ENCODE measurements at places on chromosomes 3 and 15.
A peak's percentile ranks its signal among the peaks of the same experiment; 100 is the strongest.

DNA sequence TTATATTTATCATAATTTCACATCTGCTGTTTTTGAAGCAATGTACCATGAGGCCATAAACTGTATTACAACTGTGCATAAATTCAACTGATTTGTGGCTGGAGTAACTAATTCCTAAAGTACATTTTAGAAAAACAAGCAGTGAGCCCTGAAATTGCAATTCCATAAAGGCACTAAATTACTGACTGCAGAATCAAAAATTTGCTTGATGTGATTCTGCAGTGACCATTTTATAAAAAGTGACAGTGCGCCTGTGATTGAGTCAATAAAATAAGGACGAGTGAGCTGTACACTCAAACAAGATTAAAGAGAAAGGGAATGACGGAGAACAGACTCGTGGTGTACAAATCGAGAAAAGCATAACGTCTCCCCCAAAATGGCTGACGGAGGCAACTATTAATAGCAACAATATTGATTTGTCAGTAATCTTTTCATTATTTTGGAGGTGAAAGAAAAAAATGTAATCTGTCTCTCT is 121.4 kb upstream of the MEIS2 start:
- DNase-seq = no peak

DNA sequence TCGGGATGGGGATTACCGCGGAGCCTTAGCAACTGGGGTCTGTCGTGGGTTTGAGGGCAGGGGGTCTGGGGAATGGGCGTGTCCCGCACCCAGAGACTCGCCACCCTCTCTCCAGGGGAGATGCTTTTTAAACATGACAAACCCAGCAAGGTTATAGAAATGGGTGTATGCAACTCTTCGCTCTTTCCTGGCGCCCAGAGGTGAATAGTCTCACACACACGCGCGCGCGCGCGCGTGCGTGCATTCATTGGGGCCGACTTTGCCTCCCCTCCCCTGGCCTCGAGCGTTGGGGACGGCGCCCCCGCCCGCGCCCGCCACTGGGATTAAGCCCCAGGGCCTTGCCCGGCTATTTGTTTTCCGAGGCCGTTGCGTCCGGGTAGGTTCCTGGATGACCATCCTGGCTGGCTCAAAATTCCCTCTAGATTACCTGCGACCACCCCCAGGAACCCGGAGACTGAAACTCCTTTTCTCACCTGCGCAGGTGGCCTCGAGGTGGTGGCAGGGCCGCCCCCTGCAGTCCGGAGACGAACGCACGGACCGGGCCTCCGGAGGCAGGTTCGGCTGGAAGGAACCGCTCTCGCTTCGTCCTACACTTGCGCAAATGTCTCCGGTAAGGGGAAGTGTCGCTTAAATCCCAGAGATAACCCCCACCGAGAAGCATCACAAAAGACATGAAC is 777 bp downstream of the GPR160 start:
- DNase-seq = peak; percentile 36

- no peak for DNase-seq
Measured at GRCh38 chr3:105904678-105905284, 36.0 kb upstream of the CBLB start.

- DNase-seq = no peak
Measured at GRCh38 chr3:19016851-19017250, 131.5 kb upstream of the KCNH8 start.

DNA sequence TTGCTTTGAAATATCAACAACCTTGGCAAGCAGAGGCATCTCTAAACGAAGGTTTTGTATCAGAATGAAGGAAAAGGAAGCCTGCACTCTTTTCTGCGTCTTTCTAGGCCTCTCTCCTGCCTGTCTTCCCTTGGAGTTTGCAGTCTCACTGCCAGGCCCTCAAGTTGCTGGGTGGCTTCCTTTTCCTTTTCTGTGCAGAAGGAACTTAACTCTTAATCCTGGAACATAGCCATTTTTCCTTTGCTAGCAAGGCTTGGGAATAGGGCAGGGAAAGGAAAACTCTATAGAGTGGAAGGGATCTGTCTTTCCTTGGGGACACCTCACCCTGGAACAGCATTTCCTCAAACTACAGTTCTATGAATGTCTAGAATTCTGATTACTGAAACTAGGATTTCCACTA is 32.8 kb downstream of the TLNRD1 start:
- DNase-seq = no peak

GRCh38 chr3:183244981-183245476 is 8.0 kb upstream of the B3GNT5 start:
- no peak for DNase-seq

GRCh38 chr3:42184651-42185443 is 81.1 kb downstream of the CCK start:
- no peak for DNase-seq

DNA sequence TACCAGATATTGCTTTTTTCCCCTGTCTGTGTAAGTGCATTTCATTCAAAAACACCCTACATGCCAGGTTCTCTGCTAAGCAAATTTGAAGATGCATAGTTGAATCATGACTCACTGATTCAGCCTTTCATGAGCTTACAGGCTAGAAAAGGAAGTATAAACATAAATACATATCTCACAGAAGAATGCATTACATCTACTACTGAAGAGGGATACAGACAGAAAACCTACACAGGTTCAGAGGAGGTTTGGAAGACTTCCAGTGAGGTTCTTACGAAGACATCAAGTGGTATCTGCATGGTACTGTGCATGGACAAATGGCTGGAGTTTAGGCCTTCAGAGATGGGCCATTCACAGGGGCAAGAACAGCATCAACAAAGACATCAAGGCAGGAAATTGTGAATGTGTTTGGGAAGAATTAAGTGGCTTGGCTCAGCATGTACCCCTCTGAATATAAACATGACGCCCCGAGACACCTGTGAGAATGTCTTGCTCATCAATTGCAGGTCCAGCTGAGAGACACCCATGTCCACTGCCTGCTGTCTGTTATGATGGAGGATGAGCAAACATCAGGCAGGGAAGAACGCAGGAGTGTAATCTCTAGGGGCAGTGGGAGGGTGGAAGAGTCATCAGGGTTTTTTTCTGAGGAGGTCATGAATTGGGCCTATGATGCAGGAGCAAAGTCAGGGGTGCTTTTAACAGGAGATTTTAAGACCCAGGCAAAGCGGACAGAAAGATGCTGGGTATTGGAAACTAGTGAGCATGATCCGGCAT is 105.1 kb upstream of the GALNT15 start:
- DNase-seq = no peak

GRCh38 chr3:15585111-15585845 is 16.1 kb downstream of the HACL1 start:
- no peak for DNase-seq

DNA sequence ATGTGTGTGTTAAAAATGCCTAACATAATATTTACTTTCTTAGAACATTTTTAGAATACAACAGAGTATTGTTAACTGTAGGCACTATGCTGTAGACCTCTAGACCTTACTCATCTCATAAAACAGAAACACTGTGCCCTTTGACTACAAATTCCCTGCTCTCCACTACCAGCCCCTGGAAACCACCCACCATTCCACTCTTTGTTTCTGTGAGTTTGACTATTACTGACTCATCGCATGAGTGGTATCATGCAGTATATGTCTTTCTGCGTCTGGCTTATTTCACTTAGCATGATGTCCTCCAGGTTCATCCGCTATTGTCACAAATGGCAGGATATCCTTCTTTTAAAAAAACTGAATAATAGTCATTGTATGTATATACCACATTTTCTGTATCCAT is 216.7 kb upstream of the CFAP20DC start:
- no peak for DNase-seq
